ENCODE measurements at places on chromosomes 5 and 9. TPM values are rescaled to one million over a fixed set of nuclear protein-coding genes. Genes with fewer than 3 reads are reported as not detected.

Gene COL27A1
- 13.6 TPM for total RNA-seq

DNA sequence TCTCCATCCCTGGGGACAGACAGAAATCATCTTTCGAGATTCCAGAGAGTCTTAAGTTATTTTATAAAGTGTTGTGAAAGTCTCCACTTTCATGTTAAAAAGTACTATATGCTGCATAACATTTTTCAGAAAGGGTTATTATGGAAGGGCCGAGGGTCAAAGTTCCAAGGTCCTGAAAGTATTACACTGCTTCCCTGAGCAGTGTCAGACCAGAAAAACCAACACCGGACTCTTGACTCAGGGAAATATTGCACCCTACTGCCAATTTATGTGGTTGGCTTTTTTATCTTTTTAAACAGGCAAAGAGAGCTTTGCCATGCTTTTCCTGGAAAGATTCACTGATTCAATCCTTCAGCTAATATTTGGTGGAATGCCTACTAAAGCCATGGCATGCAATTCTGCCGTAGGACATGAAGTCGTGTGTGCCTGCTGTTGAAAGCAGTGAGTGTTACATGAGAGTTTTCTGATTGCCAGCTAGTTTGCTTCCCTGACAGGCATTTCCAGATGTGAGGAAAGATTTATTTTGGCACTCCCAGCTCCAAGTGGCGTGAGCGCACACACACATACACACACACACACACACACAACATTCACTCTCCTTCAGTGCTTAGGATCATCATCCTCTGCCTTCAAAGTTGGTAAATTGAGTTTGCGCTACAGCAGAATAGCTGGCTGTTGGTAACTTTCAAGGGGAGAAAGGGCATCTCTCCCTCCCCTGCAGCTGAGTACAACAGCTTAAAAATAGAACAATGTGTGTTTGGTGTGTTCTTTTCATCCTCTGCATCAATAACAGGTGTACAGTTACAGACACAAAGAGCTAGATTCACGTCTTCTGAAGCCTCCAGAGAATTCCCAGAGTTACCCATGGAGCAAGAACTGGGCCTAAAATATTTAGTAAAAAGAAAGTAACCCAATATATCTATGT lies 45.6 kb downstream of the SLC1A3 start:
- no peak for ATAC-seq

DNA sequence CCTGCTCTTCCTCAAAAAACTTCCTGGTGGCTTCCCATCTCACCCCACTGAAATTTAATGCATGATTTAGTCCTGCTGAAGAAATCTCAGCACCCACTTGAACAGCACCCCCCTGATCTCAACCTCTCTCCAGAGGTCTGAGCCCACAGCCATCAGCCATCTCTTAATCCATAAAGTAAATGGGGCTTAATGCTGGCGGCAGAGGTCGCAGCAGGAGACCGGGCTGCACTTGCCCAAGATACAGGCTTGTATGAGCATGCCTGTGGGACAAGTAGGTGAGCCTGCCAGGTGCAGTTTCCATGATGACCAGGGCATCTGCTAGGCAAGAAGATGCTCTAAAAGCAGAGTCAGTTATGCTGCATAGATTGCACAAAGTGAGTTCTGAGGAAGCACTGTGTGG lies 52.4 kb upstream of the CTXN3 start:
- ATAC-seq: no peak

GRCh38 chr9:121350993-121351561 lies 19.0 kb downstream of the STOM start:
- peak; percentile 81 for ATAC-seq

GRCh38 chr9:113630386-113631136 lies 167.0 kb downstream of the RGS3 start:
- ATAC-seq: no peak

GRCh38 chr5:132227235-132227484 lies 493 bp downstream of the P4HA2 start:
- no peak for ATAC-seq

DNA sequence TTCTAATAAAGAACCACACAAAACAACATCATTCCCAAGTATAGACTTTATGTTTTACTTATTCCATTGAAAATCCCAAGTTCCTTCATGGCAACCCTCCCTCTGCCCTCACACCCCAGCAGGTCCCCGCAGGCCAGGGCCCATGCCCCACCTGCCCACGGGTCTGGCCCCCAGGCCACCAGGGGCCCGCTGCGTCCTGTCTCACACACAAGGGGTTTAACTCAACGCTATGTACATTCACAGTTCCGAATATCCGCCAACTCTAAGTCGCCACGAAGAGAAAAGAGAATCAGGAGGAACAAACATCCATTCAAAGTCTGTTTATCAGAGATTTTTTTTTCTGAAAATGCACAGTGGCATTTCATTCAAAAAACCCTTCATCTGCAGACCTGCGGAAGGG lies 16.2 kb upstream of the SLC6A3 start:
- no peak for ATAC-seq

DNA sequence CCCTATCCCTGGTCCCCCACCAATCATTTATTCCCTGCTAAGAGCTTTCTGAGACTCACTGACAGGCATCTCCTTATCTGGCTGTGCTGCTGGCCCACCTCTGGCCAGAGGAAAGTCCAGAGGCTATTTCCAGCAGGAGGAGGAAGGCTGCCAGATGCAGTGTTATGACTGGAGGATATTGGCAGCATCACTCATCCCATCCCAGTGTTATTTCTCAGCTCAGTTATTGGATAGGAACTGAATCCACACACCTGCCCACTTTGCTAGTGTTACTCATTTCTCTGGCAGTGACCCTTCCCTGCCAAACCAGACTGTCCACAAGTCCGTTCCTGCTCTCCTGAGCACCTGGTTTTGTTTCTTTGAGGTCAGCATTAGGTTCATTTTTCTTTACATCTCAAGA lies 228.2 kb downstream of the GRIA1 start:
- peak; percentile 46 for ATAC-seq

GRCh38 chr5:29051509-29051908 lies 2013.1 kb upstream of the CDH9 start:
- ATAC-seq: no peak

DNA sequence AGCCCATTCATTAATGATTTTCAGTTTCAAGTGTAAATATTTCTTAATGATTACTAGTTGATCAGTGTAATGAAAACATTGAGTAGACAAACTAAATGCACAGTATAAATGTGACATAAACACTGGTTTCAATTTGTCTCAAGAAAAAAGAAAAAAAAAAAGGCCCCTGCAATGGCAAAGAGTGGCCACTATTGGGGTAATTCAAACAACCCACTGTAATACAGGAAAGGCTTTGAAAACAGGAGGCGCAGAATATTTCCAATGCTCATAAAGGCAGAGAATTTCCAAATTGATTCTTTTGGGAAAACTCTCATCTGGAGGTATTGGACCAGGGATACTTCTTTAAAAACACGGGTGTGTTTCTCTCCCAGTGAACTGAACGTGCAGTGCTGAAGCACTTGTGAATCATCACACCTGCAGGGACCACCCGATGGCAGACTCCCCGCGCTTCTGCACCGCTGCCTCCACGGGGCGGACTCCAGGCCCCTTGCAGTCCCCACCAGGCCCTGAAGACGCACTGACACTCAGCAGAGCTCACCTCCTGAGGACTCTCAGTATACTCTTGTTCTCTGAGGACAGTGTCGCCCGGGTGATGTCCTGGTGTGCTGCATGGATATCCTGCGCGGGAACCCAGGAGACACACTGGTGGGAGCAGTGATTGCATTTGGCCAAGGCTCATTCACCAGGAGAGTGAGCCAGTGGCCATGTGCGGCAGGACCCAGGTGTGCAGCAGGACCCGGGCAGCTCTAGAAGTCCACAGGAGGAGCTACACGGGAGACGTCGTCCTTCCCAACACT lies 227.6 kb upstream of the IRX4 start:
- ATAC-seq: no peak

- ATAC-seq: no peak
Observed at GRCh38 chr9:37667706-37668105, 17.0 kb downstream of the FRMPD1 start.

GRCh38 chr5:43390471-43390870 lies 21.7 kb downstream of the CCL28 start:
- no peak for ATAC-seq

- no peak for ATAC-seq
Observed at GRCh38 chr5:83540105-83540504, 68.6 kb downstream of the VCAN start.
